ENCODE measurements at places on chromosomes 1 and 21. TPM values are rescaled to one million over a fixed set of nuclear protein-coding genes. Genes with fewer than 3 reads are reported as not detected.

DNA sequence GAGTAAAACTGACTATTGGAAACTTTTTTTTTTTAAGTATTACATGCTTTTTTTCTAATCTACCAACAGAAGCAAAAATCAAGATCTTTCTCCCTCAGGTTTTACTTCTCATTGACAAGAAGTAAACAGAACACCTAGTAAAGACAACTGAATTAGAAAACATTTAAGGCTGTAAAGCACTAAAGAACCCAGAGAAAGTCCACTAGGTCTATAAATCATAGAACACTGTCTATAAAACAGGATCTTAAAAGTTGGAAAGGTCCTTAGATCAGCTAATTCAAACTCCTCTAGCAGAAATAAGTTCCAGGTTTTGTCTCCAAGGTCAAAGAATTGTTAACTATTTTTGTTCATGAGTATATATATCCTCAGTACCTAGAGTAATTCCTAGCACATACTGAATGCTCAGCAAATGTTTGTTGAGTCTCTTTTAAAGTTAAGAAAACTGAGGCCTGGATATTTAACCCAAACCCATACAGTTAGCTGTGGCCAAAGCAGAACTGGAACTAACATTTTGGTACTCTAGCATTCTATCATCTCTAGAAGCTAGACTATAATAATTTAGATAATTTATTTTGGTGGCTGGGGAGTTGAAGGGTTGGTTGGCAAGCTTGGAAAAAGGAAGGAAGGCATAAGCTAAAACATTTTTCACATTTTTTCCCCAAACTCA, 3.0 kb downstream of the EPS15 start:
- peaks cover 58% of the 10 kb centered on the region for H3K4me1 ChIP-seq
- no peak for DNase-seq
- H3K4me3 ChIP-seq, result no peak overlapping the region
- H3K27ac ChIP-seq, result peak overlapping the region; percentile 25
- no peaks in the 10 kb centered on the region for H3K27me3 ChIP-seq
- H3K36me3 ChIP-seq, result no peaks in the 10 kb centered on the region

Gene PLOD1
- 107 TPM for total RNA-seq

GRCh38 chr1:2548068-2548589, 8.0 kb upstream of the TNFRSF14 start:
- no peaks in the 10 kb centered on the region for H3K27me3 ChIP-seq
- H3K36me3 ChIP-seq, result no peaks in the 10 kb centered on the region
- peak overlapping the region; percentile 95 for H3K27ac ChIP-seq
- H3K4me3 ChIP-seq, result no peak overlapping the region
- peaks cover 27% of the 10 kb centered on the region for H3K4me1 ChIP-seq
- DNase-seq, result peak; percentile 88

GRCh38 chr1:199075792-199076191, 437.0 kb downstream of the PTPRC start:
- no peak overlapping the region for H3K27ac ChIP-seq
- H3K36me3 ChIP-seq, result no peaks in the 10 kb centered on the region
- no peak overlapping the region for H3K4me3 ChIP-seq
- H3K4me1 ChIP-seq, result no peaks in the 10 kb centered on the region

Gene GREM2
- 0.44 TPM for total RNA-seq

DNA sequence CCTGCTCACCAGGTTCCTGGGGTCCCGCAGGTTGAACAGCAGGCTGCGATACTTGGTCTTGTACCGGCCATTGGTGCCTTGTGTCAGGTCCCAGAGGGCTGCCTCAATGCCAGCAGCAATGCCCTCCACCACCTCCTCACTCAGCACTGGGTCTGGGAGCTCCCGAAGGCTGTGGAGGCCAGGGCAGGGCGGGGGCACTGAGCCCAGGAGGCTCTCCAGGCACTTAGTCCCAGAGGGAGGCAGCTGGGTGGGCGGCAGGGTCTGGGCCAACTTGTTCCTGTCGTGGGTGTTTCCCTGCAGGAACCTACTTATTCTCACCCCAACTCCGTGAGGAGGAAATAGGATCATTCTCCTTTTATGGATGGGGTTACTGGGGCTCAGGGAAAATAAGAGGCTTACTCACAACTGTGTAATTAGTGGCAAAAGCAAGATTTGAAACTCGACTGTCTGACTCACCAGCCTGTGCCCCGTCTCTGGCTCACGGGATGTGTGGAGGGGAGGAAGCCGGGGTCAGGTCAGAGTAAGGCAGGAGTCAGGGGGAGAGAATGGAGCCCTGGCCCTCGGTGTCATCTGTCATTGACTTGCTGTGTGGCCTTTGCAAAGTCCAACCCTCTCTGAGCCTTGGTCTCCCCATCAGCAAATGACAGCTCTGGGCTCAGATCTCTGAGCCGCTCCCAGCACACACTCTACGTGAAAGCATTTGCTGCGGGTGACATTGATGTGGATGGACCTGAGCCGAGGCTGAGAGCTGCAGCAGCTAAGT, 17.2 kb downstream of the SPOCD1 start:
- no peaks in the 10 kb centered on the region for H3K36me3 ChIP-seq
- no peak overlapping the region for H3K4me3 ChIP-seq
- no peak for DNase-seq
- H3K4me1 ChIP-seq, result no peaks in the 10 kb centered on the region

DNA sequence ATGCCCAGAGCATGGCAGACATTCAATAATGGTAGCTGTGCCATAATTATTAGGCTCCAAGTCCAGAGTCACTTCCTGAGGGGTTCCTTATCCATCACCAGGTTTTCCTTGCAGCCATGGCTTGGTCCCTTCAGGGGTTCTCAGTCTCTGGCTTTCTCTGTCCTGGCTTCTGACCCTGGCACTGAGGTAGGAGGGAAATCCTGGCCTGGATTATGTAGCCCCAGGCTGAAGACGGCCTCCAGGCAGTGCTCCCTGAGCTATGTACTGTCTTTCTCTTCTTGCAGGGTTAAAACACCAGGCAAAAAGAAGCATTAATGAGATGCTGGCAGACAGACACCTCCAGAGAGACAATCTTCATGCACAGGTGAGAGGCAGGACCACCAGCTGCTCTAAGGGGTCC, 9.5 kb upstream of the PADI3 start:
- H3K27ac ChIP-seq, result no peak overlapping the region
- no peaks in the 10 kb centered on the region for H3K4me1 ChIP-seq
- H3K4me3 ChIP-seq, result no peak overlapping the region
- H3K36me3 ChIP-seq, result no peaks in the 10 kb centered on the region

DNA sequence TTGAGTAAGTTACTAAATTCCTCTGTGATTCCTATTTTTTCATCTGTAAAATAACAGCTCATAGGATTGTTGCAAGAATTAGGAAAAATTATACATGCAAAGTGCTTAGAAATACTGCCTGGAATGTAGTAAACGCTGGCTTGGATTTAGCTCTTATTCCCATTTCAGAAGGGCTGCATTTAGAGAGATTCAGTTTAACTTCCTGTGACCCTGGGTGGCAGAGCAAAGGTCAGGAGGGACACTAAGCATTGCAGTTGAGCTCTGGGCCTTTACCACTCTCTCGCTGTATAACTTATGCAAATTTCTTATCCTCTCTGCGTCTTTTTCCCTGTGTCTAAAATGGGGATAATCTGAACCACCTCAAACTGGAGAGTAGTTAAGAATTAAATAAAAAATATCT, 241.0 kb upstream of the POU3F1 start:
- H3K4me3 ChIP-seq, result no peak overlapping the region
- no peaks in the 10 kb centered on the region for H3K36me3 ChIP-seq
- no peaks in the 10 kb centered on the region for H3K27me3 ChIP-seq
- H3K27ac ChIP-seq, result no peak overlapping the region

Gene TMEM63A
- total RNA-seq, result 30.1 TPM

GRCh38 chr1:56132520-56132919, 446.8 kb downstream of the PLPP3 start:
- peaks cover 4% of the 10 kb centered on the region for H3K4me1 ChIP-seq
- no peaks in the 10 kb centered on the region for H3K36me3 ChIP-seq
- DNase-seq, result no peak
- no peaks in the 10 kb centered on the region for H3K27me3 ChIP-seq

Gene FCER1G
- total RNA-seq, result 16.3 TPM

Gene RNU1-2
- total RNA-seq, result under 0.01 TPM

Gene OR2L13
- total RNA-seq, result not detected

- H3K27ac ChIP-seq, result peak overlapping the region; percentile 69
- peaks cover 15% of the 10 kb centered on the region for H3K4me1 ChIP-seq
- H3K27me3 ChIP-seq, result no peaks in the 10 kb centered on the region
- H3K4me3 ChIP-seq, result peak overlapping the region; percentile 55
Observed at GRCh38 chr1:100896481-100896982, 642 bp downstream of the SLC30A7 start.

Gene LPAR3
- 0.78 TPM for total RNA-seq

DNA sequence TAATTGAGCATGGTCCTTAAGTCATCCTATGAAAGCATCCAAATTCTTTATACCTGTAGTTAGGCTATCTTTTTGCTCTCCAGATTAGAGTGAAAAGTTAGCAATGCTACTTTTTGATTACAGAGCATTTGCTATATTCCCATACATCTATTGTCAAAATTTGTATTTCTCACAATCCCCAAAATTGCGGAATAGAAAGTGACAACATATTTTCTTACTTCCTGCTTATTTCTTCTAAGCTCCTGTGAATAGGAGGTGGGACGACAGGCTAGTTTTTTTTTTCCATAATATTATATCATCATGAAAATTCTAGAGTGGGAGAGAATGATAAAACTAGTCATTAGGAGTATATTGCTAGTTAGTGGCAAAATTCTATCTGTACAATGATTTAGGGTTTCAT, 264.0 kb upstream of the DPYD start:
- DNase-seq, result no peak
- no peaks in the 10 kb centered on the region for H3K27me3 ChIP-seq
- H3K27ac ChIP-seq, result no peak overlapping the region
- no peaks in the 10 kb centered on the region for H3K4me1 ChIP-seq
- no peaks in the 10 kb centered on the region for H3K36me3 ChIP-seq

DNA sequence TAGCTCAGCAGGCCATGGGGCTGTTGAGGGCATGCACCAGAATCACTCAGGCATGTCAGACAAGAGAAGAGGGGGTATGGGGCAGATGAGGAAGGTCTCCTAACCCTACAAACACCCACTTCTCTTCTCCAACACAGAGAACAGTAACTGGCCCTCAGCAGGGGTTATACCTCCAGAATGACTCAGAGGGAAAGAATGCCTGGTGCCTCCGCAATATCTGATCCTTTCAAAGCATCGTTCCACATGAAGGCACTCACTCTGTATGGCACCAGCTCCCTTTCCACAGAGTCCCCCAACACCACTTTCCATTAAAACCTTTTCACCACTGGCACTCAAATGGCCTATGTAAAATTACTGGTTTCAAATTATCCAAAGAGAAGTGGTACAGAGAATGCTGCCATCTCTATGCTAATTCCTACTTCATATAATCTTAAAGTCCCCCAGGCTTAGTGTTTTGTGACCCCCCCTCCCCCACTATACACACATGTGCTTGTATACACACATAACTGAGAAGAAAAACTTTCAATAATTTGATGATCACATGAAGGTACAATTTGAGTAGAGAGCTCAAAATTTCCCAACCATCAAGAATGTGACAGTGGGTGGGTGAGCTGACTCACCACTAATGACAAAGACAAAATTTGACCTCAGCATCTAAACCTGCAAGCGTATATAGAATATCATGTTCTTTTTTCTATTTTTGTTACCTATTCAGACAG, 91.5 kb downstream of the SIPA1L2 start:
- peak overlapping the region; percentile 1 for H3K27ac ChIP-seq
- H3K27me3 ChIP-seq, result no peaks in the 10 kb centered on the region
- peak; percentile 67 for DNase-seq
- H3K4me1 ChIP-seq, result peaks cover 27% of the 10 kb centered on the region
- H3K36me3 ChIP-seq, result no peaks in the 10 kb centered on the region

- H3K4me1 ChIP-seq, result peaks cover 6% of the 10 kb centered on the region
- H3K27ac ChIP-seq, result no peak overlapping the region
- no peak for DNase-seq
- H3K36me3 ChIP-seq, result no peaks in the 10 kb centered on the region
- H3K27me3 ChIP-seq, result no peaks in the 10 kb centered on the region
- no peak overlapping the region for H3K4me3 ChIP-seq
Observed at GRCh38 chr1:178727014-178727895, 2.2 kb downstream of the RALGPS2 start.

DNA sequence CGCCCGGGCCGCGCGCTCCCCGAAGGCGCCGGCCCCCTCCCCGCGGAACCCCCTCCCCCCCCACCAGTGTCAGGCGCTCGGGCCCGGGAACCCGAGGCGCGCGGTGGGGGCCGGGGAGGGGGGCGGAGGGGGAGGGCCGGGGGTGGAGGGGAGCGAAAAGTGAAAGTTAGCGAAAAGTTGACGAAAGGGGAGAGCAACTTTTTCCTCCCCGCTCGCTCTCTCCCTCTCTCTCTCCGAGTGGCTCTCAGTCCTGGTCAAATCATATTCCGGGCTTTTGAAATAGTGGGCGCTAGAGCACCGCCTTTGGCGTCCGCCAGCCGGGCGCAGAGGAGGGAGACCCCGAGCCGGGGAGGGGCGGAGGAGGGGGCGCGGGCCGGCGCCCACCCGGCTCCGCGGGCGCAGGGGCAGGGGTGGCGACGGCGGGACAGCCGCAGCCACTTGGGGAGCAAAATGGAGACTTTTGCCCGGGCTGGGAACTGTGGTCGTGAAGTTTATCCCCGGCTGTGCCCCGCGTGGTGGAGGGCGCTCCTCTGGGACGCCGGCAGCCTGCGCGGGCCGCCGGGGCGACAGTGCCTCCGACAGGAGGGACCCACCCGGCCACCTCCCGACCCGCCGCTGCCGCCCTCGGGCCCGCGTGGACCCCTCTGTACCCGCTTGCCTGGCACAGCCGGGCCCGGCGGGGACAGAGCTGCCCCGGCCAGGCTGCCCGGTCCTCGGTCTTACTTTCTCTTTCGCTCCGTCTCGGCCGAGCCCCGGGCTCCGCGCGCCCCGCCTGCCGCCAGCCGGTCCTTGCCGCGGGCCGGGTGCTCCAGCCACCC, 697 bp downstream of the PRDM16 start:
- H3K4me3 ChIP-seq, result peak overlapping the region; percentile 74
- DNase-seq, result peak; percentile 79
- no peaks in the 10 kb centered on the region for H3K36me3 ChIP-seq
- H3K27me3 ChIP-seq, result no peaks in the 10 kb centered on the region
- H3K4me1 ChIP-seq, result peaks cover 51% of the 10 kb centered on the region
- peak overlapping the region; percentile 99 for H3K27ac ChIP-seq

- DNase-seq, result no peak
- H3K27me3 ChIP-seq, result no peaks in the 10 kb centered on the region
Observed at GRCh38 chr1:245395680-245396079, 240.9 kb downstream of the KIF26B start.

DNA sequence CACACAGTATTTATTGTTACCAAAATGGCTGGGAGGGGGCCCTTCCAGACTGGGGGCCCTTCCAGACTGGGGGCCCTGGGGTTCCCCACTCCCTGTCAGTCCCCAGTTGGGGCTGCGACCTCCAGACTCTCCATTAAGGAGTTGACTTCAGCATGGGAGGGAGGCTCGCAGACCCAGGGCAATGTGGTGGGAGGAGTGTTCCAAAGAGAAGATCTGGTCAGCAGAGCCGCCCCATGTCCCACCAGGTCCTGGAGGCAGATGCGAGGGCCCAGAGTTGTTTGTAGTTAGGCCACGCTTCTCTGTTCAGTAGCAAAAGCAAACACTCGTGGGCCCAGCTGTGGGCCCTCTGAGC, 285.5 kb downstream of the LRRC40 start:
- H3K27me3 ChIP-seq, result no peaks in the 10 kb centered on the region
- H3K27ac ChIP-seq, result no peak overlapping the region

DNA sequence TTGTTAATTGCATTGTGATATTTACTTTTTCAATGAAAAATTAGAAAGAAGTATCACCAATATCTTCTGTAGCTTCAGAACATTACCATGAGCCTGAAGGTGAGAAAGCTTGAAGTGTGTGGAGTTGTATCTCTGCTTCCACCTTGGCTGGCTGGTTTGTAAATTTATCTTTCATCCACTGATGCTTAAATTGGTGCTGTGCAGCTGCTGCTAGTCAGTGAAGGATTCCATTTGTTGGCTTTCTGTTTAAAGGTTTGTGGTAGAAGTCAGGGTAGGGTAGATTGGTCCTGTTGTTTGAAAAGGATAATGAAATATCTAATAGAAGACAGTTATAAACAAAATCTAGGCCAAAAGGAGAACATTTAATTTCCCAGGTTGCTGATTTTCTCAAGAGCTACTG, 105.7 kb downstream of the C1orf21 start:
- no peak for DNase-seq
- H3K4me3 ChIP-seq, result no peak overlapping the region
- no peak overlapping the region for H3K27ac ChIP-seq
- no peaks in the 10 kb centered on the region for H3K27me3 ChIP-seq

Data from thyroid gland (tissue), 4 donors.